Hypothalamus (tissue), 51 donors: ENCODE measurements at places on chromosomes 2 and 18.

DNA sequence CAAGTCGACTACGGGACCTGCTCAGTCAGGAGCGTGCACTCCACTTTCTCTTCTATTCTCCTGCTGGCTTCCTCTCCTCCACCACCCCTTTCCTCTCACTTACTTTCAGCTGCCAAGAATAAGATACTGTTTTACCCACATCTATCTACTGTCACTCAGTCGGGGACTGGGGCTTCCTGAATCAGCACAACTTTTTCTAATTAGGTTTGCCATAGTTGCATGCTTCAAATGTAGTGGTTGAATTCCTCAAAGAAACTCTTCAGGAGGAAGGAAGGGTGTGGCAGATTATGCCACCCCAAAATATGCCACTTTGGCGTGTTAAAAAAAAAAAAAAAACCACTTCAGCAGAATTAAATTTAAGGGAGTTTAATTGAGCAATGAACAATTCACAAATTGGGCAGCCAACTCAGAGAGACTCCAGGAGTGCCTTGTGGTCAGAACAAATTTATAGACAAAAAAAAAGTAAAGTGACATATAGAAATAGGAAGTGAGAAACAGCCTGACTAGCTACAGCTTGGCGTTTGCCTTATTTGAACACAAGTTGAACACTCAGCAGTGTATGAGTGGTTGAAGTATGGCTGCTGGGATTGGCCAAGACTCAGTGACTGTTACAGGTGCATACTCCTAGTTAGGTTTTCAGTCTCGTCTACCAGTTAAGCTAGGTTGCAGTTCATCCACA, 32.5 kb upstream of the RMDN2 start:
- no peak for DNase-seq

DNA sequence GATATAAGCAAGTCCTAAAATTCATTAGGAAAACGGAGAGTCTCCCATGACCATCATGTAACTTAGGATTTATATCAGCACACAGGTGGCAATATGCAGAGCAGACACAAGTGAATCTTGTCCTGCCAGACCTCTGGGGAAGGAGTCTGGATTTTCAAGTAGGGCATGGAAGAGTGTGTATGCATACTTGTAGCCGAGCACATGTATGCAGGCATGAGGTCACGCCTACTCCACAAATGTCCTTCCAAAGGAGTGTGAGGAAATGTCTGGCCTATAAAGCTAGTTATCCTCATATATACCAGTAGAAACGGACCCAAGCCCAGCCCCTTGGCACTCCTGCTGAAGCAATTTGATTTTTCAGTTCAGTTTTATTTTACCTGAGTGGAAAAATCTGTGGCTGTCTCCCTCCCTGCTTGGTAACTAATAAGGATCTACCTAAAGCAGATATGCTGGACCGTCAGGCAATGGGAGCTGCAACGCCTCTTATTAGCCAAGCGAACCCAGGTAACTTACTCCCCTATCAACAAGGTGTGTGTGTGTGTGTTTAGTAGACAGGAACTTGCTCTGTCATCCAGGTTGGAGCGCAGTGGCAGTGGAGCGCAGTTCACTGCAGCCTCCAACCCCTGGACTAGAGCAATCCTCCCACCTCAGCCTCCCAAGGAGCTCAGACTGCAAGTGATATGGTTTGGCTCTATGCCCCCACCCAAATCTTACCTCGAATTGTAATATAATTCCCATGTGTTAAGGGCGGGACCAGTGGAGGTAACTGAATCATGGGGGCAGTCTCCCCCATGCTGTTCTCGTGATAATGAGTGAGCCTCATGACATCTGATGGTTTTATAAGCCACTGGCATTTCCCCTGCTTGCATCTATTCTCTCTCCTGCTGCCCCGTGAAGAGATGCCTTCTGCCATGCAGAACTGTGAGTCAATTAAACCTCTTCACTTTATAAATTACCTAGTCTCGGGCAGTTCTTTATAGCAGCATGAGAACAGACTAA, 2.8 kb downstream of the STAT1 start:
- DNase-seq = no peak

GRCh38 chr18:45329316-45329715, 286.0 kb upstream of the SLC14A2 start:
- no peak for DNase-seq

DNA sequence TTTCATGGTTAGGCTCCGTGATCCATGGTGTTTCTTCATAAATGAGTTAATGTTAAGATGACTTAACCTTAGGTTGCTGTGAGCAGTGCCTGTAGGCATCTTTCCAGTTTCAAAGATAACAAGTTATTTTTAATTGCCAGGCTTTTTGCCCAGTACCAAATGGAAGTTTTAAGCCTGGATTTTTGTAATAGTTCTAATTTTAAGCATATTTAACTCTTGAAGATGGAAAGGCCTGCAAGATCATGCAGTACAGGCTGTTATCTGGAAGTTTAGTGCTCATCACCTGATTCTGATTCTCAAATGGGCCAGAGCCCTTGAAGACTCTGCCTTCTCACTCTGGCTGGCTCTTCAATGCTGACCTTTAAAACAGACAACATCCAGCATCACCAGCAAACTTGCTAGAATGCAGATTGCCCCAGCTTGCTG, 141.3 kb downstream of the NCK2 start:
- DNase-seq = no peak

GRCh38 chr2:168874368-168875054, 15.7 kb downstream of the SPC25 start:
- no peak for DNase-seq

DNA sequence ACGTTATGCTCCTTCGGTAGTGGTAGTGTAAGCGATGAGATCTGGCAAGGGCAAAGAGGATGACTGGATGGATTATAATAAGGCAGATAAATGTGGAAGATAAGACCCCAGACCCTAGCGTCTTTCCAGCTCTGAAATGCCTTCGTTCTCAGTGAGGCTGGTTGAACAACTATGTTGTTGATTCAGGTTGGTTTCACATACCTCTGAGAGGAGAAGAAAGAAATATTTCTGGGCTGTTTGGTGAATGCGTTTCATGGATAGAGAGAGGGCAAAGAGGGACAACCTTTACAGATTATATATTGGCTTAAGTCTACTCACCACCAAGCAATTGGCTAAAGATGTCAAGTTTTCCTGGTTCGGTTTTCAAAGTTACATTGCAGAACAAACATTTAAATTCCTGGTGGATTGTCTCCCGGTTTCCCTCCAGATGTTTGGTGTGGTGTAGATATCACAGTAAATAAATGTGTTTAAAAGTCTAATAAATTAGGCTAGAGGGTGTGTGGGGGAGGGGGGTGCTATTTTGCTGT, 190.1 kb upstream of the GLI2 start:
- DNase-seq = no peak

GRCh38 chr2:183126635-183127034, 2.4 kb downstream of the NUP35 start:
- DNase-seq = no peak

- DNase-seq = no peak
These were observed 44.6 kb downstream of the SLC35F5 start for GRCh38 chr2:113711851-113712250.

DNA sequence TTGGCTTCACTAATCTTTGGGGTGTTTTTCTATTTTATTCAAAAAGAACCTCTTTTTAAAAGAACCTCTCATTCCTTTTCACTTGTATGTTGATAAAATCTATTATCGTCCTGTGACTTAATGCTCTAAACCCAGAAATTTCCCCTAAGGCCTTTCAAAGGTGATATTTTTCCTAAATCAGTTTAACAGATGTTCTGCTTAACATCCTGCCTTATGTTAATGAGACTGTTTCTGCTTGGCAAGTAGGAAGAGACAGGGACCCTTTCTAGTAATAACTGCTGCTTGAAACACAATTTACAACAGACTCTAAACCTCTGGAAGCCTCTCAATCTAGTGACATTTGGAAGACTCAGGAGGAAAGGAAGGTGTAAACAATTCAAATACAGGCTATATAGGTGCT, 128.8 kb downstream of the KCNJ3 start:
- no peak for DNase-seq

- DNase-seq = no peak
These were observed 39.2 kb downstream of the FECH start for GRCh38 chr18:57547260-57547659.

DNA sequence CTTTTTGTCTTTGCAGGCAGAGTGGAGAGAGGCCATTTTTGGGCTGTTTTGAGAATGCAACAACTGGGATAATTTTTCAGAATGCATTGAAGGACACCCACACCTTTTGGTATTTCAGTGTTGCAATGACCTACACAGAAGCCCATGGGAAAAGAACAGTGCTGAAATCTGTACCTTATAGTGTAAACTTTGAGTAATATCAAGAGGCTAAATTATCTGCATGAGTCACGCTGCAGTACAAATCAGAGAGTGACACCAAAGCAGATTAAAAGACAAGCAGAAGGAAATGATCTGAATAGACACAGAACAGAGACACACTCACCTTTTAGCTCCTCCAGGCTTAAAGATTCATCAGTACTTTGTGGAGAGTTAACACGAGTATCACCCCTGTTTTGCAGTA, 265.3 kb downstream of the PAX3 start:
- DNase-seq = no peak

- DNase-seq = no peak
These were observed 309.0 kb downstream of the CMPK2 start for GRCh38 chr2:6556755-6557154.

- no peak for DNase-seq
These were observed 195.4 kb upstream of the SIX3 start for GRCh38 chr2:44745922-44746766.

DNA sequence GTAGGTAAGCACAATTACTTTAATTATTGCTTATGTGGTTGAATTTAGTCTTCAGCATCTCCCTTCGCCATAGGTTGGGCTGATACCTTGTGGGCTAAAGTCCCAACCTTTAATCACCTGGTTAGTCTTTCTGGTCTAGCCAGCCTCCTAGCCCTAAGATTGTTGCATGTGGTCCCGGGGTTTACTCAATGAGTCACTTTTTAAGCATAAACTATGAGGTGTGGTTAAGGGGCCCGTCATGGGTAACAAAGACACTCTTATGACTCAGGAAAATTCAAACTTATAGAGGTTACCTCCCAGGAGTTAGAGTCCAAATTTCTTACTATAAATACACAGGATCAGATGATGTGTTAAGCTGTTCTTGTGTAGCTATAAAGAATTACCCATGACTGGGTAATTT, 841.6 kb downstream of the TRIB2 start:
- DNase-seq = no peak

- no peak for DNase-seq
These were observed 155.9 kb downstream of the RAB3GAP1 start for GRCh38 chr2:135208016-135208415.

GRCh38 chr2:218367415-218368149, 10.9 kb downstream of the CATIP start:
- DNase-seq = peak; percentile 67

DNA sequence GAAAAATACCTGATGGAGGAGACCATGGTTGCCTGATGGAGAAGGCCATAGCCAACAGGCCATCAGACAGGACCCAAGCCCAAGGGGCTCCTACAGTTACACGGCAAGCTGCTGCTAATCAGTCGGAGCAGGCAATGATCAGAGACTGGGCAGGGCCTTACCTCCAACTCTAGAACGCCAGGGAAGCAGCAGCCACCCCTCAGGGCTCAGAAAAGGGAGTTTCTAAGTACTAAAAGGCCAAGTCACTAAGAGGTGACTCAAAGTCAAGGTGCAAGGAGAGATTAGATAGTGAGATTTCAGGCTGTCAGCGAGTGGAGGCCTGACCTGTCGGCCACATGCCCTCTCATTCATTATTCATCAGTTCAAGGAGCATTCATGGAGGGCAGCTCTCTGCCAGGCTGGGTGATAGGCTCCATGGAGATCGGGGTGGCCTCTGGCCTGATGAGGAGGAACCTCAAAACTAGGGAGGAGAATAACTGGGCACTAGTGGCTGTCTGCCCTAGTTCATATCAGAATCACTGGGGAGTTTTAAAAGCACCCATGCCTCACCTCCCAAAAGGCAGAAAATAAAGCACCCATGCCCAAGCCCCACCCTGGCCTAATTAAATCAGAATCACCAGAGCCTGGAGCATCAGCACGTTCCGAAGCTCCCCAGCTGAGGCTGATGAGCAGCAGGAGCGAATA, 3.6 kb downstream of the VIL1 start:
- no peak for DNase-seq

DNA sequence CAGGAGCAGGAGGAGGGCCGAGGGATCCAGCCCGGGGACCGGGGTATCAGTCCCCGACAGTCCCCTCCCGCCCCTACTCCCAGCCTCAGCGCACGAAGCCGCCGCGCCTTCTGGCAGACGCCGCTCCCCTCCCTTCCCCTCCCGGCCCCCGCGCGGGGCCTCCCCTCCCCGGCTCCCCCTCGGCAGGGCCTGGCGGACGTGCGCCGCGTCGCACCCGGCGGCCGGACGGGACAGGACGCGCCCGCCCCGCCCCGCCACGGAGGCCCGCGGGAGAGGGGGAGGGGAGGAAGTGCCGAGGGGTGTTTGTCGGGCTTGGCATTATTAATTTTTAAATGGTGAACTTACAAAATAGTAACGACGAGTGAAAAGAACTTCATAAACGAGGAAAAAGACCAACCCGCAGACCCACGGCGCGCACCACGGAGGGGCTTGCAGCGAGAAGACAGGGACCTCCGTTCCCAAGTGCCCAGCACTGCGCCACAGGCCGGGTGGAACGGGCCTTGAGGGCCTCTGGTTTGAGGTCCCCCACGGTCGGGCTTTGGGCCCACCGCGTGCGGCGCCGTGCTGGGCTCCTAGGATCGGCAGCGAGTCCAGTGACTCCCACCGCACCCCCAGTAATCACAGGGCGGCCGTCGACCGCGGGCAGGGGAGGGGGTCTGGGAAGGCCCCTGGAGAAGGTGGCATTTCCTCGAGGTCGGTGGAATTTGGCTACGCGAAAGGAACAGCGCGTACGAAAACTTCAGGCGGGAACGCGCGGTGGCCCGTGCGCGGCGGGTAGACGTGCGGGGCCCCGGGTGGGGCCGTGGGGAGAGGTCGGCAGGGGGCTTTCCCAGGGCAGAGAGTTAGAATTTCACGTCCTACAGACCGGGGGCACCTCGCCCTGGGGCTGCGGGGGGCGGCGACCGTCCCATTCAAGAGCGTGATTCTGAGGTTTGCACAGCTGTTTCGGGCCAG, 954 bp upstream of the CTDSP1 start:
- peak; percentile 76 for DNase-seq

- no peak for DNase-seq
These were observed 52.4 kb downstream of the OSBPL6 start for GRCh38 chr2:178246696-178247095.

DNA sequence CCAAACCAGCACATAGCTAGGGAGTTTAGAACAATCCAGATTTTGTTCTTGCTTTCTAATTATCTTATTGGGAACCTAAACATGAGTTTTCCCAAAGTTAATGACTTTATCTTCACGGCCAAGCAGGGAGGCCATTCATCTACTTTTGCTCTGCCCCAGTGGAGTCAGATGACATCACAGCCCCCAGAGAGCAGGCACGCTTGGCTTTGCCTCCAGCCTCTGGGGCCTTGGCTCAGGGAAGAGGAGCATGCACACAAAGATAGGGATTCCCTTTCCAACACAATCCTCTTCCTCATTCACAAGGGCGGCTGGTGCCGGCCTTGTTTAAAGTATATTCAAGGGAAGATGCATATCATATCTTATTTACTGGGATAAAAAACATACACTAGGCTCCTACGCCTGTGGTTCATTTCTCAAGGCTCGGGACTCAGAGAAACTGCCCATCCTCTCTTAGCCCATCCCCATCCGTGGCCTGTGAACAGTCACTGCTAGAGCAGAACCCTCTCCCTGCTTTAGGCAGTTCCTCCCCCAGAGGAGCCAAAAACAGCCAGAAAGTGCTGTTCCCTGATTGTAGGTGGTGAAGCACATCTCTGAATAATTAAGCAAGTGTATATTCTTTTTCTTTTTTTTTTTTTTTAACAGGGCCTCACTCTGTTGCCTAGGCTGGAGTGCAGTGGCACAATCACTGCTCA, 21.2 kb downstream of the TGFA start:
- DNase-seq = no peak
